NCI-H1092 (cell line): ENCODE measurements at places on chromosomes 4 and X.

DNA sequence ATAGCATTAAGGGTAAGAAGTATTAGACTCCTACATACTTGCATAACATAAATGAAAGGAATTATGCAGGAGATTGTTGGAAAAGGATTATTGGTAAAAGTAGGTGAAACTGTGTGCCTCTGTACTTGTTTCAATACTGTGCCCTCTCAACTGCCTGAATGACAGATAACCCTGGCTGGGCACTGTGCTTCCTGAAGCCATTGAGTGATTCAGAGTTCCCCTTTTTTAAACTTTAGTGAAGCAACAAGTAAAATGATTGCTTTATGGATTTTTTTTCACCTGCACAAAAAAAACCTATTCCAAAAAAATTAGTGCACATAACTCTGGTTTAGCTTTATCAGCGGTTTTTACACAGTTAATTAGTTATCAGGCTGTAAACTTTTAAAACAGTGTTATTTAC is 204.8 kb downstream of the TRAM1L1 start:
- DNase-seq = no peak

GRCh38 chr4:7557456-7557855 is 122.7 kb upstream of the PSAPL1 start:
- DNase-seq = no peak

- DNase-seq = no peak
Observed at GRCh38 chr4:69773484-69773883, 13.1 kb upstream of the SULT1B1 start.

DNA sequence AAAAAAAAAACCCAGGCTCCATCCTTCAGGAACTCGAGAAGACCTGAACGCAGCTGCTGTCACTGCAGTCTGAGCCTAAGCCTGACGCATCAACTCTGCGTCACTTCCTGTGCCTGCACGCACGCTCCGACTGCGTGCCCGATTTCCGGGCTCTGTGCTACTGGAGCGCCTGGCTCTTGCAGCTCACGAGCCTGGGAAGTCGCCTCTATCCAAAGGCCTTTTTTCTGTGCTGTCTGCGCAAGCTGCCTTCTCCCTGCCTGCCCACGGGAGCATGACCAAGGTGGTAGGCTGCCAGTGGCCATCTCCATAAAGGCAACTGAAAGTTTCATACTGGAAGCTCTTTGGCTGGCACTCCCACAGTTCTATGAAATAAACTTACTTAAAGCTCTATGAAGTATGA is 9.9 kb upstream of the GASK1B start:
- DNase-seq = no peak

GRCh38 chr4:184850018-184850417 is 24.2 kb upstream of the ACSL1 start:
- DNase-seq = no peak

GRCh38 chr4:22048323-22048722 is 99.8 kb upstream of the KCNIP4 start:
- DNase-seq = no peak

DNA sequence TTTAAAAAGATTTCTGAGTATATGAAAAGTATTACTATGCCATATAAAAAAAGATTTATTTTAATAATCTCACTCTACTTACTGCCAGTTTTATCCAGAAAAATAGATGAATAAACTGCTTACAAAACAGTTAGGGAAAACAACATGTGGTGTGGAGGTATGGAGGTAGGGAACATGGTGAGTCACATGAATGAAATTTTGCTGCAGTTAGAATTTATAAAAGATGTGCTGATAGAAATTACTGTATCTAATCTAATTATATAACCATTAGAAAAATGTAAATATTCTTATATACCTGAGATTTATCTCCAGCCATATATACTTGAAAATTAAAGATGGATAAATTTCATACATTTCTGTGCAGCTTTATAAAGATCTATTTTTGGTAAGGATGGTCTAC is 184.0 kb upstream of the ANK2 start:
- no peak for DNase-seq

GRCh38 chrX:103498786-103499185 is 20.5 kb downstream of the RAB40A start:
- DNase-seq = no peak

- DNase-seq = no peak
Observed at GRCh38 chr4:139849219-139849618, 183.6 kb downstream of the MGST2 start.

- no peak for DNase-seq
Observed at GRCh38 chr4:78418406-78418805, 133.2 kb upstream of the ANXA3 start.

GRCh38 chr4:1028574-1029220 is 17.3 kb downstream of the FGFRL1 start:
- no peak for DNase-seq

- DNase-seq = peak; percentile 11
Observed at GRCh38 chr4:31370866-31371465, 650.8 kb downstream of the PCDH7 start.

- no peak for DNase-seq
Observed at GRCh38 chr4:144316869-144317268, 176.4 kb upstream of the GYPA start.

DNA sequence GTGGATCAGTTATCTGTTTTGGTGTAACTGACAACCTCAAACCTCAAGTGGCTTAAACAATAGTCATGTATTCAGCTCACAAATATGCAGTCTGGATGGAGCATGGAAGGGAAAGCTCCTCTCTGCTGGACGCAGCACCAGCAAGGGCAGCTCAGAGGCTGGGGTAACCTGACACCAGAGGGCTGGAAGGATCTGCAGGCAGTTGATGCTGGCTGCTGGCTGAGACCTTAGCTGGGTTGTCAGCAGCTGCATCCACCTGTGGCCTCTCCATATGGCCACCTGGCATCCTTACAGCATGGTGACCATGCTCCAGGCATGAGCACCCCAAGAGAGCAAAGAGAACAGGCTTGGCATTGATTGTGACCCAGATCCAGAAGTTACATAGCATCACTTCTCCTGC is 46.7 kb downstream of the ENPP6 start:
- DNase-seq = no peak

GRCh38 chr4:146900295-146900694 is 45.4 kb downstream of the TTC29 start:
- DNase-seq = no peak

DNA sequence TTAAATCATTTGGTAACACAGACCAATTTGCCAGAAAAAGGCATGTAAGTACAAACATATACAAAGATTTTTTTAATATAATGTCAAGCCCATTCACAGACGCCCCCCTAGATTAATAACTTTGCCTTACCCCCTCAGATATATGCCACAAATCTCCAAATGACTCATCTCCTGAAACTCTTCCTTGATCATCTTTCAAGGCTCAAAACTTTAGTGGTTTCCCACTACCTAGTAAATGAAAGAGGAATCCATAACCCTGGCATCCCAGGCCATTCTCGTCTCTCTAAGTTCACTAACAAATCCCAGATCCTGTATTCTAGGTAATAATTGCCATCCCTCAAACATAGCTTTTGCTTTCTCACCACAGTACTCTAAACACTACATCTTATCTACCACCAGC is 61.9 kb downstream of the PRSS12 start:
- no peak for DNase-seq

DNA sequence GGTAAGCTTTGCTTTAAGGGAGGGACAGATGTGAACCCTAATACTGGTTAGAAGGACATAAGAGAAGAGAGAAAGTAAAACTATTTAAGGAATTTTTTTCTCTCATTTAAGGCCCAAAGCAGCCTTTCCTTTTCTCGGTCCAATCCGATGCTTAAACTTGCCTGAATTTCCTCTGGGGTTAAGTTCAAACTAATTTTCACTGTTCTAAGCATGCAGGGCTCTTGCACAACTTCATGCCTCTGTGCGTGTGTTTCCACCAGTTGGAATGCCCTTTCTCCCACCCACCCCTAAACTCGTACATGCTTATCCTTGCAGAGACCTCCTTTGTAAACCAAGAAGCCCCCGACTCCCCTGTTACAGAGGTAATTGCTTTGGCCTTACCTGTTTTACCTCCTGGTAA is 204.7 kb downstream of the CBR4 start:
- no peak for DNase-seq

GRCh38 chrX:8424912-8425311 is 39.7 kb upstream of the VCX3B start:
- DNase-seq = no peak

DNA sequence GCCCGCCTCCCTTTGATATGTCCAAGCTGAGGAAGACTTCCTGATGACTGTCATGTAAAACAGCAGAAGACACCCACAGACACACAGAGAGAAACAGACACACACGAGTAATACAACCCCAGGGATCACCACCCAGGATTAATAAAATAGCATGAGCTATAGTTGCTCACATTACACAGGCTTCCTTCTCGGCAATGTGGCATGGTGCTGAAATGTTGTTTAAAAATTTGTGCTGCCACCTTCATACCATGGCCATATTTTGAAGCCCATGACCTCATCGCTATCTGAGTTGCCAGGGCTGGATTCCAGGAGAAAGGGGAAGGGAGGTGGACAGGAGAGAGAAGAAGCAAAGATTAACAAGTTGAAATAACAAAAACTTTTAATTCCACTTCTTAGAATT is 111.7 kb downstream of the SYNPO2 start:
- DNase-seq = no peak

DNA sequence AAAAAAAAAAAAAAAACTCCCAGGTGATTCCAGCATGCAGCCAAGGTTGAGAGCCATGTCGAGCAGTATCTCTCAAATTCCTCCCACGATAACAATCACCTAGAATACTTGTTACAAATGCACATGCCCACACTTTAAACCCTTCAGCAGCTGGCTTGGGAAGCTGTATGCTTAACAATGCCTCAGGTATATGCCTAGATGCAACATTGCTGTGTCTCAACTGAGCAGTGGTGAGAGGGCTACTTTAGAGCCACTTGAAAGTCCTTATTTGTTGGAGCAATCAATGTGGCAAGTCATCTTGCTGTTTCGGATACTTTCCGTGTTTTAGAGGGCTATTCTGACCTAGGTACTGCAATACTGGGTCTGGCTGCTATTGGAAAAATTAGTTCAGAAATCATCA is 487.4 kb downstream of the INPP4B start:
- no peak for DNase-seq

- no peak for DNase-seq
Observed at GRCh38 chrX:44945736-44946135, 72.7 kb downstream of the KDM6A start.

- no peak for DNase-seq
Observed at GRCh38 chrX:104854188-104854587, 288.2 kb downstream of the IL1RAPL2 start.

DNA sequence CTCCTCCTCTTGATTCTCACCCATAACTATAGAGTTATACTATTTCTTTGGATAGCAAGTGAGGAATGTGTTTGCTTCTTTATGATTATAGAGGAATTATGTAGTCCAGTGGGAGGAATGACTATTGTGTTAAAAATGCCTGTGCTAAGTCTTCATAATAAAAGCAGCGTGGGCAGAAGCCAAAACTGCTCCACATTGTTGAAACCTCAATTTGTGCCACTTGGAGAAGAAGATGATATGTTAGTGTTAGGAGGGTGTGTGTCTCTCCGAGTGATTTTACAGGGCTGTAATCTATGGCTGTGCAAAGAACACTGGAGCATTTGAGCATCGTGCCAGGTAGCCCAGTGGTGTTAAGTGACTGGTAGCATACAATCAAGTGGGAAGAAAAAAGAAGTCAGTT is 74.3 kb downstream of the FRAS1 start:
- DNase-seq = no peak

DNA sequence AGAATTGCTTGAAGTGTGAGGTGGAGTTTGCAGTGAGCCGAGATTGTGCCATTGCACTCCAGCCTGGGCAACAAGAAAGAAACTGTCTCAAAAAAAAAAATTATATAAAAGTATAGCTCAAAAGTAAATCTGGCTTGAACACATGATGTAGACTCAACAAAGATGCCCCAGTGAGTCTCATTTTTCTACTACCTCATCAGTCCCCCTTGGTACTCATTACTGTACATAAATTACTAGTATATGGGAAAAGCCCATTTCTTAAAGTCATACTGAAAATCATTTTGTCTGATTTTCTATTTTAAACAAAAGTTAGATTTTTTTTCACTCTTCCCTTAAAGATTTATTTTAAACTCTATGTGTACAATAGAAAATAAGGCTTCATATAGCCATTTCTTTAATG is 39.2 kb downstream of the FAM241A start:
- DNase-seq = no peak

GRCh38 chrX:73490661-73491060 is 43.8 kb downstream of the CDX4 start:
- no peak for DNase-seq

DNA sequence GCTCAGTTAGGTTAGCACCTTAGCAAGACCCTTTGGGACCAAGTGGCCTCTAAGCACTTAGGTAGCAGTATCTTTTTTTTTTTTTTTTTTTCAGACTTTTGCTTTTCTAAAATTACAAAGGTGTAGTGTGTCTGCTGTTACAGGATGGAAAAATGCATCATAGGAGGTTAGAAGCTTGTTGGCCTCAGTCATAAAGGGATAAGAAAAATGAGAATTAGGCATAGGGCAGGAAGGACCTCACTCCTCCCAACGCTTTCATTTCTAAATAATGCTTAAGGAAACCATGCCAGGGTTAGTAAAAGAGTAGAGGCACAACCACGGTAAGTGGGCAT is 148.4 kb upstream of the PLAC1 start:
- no peak for DNase-seq

DNA sequence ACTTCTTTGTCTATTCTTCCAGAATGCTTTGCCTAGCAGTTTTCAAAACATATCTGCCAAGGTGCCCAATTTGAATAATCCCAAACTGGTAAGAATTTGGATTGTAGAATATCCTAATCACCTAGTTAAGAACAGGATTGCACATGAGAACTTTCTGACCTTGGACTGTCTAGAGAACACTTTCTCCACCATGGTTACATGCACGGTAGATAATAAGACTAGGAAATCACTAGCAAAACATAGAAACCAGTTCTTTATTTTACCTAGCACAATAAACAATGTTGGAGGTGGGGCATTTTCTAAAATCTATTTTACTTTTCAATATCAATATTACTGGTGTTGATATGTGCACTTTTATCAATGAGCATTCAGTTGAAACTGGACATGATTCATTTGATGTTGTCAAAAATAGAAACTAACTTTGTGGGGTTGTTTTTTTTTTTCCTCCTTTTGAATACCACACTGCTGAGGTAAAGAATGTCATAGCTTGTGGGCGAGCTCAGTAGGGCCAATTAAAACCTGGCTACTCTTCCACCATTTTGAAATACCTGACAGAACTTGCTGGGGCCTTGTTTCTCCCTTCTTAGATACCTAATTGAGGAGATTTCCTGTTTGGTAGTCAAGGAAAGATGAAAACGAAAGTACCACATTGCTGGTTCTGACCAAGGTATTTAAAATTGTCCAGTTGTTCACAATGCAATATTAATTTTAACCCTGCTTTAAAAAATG is 10.4 kb downstream of the MID1IP1 start:
- DNase-seq = no peak

- no peak for DNase-seq
Observed at GRCh38 chr4:99856166-99856565, 38.1 kb downstream of the LAMTOR3 start.
